Uterus (tissue), 4 donors: ENCODE measurements at places on chromosomes 3 and 15. TPM values are rescaled to one million over a fixed set of nuclear protein-coding genes. Genes with fewer than 3 reads are reported as not detected.

- DNase-seq: peak; percentile 39
Measured at GRCh38 chr15:94119298-94119811, 112.0 kb upstream of the MCTP2 start.

- DNase-seq: no peak
Measured at GRCh38 chr15:95405447-95405846, 925.1 kb upstream of the NR2F2 start.

DNA sequence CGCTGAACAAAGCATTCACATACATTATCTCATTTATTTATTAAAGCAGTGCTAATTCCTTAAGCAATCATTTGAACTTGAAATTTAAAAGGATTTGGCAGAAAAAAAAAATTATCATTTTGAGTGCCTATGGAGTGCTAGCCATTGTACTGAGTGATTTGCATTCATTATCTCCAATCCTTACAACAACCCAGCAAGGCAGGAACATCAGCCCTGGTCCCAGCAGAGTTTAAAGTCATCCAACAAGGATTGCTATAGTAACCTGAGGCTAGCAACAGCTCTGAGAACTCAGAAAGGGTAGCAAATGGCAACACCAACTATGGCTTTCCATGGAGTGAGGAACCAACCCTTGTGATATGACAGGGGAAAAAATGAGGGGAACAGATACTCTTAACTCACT, 237.6 kb upstream of the SETMAR start:
- no peak for DNase-seq

DNA sequence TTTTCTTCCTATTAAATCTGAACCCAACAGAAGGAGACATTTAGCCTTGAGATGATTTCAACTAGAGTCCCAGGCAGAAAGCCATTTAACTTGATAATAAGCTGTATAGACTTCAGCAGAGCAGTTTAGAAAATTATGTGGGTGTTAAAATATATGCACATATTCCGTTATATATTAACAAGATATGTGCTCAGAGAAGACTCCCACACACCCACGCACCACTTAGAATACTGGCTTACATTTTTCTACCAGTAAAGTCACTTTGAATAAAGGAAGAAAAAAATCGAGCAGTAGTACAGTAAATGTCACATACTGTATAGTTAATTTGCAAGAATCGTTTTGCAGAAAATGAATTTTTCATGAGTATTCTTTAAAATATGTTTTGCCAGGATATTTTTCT, 599.3 kb downstream of the FGF12 start:
- no peak for DNase-seq

DNA sequence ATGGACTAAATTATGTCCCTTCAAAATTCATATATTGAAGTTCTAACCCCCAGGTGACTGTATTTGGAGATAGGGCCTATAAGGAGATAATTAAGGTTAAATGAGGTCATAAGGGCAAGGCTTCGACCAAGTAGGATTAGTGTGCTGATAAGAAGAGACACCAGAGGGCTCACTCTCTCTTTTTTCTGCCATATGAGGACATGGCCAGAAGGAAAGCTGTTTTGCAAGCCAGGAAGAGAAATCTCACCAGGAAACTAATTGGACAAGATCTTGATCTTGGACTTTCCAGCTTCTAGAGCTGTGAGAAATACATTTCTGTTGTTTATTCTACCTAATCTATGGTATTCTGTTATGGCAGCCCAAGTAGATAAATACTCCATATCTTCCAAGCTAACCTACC, 503.6 kb upstream of the NAALADL2 start:
- no peak for DNase-seq

DNA sequence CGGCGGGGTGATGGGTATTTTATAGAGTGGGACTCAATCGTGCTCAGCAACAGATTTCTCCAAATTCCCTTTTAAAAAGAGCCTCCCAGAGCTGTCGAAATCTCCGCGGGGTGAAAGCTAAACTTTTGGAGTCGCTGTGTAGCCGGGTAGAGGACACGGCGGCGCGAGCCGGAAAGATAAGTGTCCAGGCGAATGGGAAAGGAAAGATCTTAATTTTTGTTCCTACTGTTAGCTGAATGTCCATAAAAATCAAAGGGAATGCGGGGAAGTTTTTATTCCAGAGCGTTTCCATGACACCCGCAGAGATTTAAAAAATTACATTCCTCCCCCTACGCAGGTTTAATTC, 9.1 kb downstream of the EOMES start:
- no peak for DNase-seq

GRCh38 chr15:99238849-99239248, 10.5 kb downstream of the TTC23 start:
- DNase-seq: no peak

DNA sequence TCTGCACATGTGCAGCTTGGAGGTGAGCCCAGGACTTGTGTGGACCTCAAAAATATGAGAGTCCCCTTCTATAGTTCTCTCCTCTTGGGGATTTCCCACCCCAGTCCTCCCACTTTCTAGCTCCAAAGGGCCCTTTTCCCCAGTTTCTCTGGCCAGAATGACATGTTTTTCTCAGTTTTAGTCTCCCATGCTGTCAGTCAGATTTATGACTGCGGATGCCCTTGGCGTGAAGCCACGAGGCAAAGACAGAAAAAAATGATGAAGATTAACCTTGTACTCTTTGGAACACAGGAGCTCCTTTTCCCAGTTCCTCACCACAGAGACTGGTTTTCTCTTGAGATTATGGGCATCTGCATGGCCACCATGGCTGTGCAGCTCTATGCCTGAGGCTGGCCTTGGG, 72.0 kb upstream of the TTBK2 start:
- no peak for DNase-seq

- no peak for DNase-seq
Measured at GRCh38 chr3:24963762-24964625, 464.1 kb upstream of the RARB start.

DNA sequence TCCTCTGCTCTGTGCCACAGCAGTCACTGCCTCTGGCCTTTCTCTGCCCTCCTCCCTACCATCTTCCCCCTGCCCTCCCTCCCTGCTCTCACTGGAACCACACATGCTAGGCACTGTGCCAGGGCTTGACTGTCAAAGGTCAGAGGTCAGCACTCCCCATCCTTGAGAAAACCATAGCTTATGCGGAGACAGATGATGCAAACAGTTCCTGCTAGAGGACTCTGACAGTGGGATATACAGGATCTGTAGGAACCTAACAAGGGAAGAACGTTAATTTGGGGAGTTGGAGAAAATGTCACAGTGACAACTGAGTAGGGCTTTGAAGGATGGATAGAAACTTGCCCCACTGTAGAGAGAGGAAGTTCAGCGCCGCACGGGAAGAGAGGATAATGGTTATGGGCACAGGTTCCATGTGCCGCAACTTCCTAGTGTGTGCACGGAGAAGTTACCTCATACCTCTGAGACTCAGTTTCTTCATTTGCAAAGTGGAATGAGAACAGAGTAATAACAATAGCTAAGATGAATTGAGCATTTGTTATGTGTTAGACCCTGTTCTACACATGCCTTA, 29.3 kb upstream of the XYLB start:
- DNase-seq: no peak

DNA sequence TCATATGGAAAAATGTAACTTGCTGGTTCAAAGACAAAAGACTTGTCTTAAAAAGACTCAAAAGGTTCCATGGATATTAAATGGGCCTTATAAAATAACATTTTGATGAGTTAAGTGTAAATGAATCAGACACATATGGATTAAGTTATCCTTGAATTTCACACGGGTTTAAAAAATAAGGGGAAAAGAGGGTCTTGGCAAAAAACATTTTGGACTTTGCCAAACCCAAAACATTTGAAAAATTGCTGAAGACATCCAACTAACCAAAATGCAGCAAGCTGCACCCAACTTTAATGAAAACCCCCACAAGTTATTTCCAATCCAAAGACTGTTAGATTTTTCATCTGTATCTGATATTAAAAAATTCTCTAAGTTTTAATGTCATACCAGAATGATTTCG, 200.7 kb downstream of the MEIS2 start:
- no peak for DNase-seq

DNA sequence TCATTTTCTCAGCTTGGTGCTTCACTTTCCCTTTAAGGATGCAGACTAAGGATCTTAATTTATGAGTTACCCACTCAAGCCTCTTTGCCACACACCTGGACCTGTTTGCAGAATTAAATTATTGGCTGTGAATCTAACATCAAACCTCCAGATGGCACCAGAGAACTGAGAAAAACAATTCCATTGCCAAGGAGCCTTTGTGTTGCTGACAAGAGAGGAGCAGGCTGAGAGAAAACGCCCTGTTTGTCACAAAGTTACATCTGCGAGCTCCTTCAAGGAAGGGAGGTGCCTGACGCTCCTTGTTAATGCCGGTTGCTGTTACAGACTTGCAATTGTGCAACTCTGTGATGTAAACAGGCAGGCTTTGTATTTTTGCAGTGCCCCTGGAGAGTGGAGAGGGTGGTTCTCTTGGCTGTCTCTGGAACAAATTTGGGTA, 36.3 kb upstream of the TMC3 start:
- peak; percentile 40 for DNase-seq

DNA sequence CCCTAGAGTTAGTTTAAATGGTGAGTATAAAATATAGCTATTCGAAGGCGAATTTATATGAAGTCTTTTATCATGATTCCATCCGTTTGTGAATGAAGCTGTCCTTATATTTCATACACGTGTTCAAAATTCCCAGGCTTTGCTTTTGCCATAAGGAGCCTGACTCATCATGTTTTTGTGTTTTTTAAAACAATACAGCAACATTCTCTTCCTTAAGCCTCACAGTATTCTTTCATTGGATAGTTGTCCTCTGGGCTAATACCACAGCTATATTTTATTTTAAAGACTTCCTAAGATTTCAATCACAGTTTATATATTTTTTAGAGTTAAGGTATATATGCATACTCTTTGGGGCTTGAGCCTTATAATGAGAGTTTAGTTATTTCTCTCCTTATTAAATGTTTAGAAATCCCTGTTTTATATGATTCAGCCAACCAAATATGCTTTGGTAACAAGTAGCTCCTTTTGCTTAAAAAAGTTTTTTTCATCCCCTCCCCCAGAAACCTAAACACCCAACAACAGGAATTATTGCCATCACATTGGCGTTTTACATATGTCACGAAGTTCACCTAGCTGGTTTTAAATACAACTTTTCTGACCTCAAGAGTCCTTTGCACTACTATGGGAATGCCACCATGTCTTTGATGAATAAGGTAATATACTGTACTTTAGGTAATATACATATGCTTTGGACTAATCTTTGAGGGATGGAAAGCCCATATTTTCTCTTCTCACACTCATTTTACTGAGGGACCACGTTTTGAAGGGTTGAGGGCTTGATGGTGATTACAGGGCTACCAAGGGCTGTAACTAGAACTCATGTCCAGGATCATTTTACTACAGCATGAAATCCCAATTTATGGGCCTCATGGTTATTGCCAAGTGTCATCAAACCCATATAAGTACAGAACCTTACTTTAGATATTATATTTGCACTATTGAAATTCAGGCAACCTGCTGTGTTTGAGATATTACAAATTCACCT, 28.5 kb downstream of the ST3GAL6 start:
- DNase-seq: no peak

- no peak for DNase-seq
Measured at GRCh38 chr3:170162052-170162451, 19.5 kb downstream of the PHC3 start.

- DNase-seq: no peak
Measured at GRCh38 chr3:7779331-7779730, 722.3 kb upstream of the LMCD1 start.

- DNase-seq: no peak
Measured at GRCh38 chr3:118714800-118715199, 319.8 kb downstream of the IGSF11 start.

GRCh38 chr3:175020101-175020500, 161.0 kb downstream of the NAALADL2 start:
- DNase-seq: no peak

GRCh38 chr3:194779729-194780224, 94.1 kb downstream of the FAM43A start:
- DNase-seq: no peak

GRCh38 chr3:141081141-141081795, 30.1 kb downstream of the SPSB4 start:
- DNase-seq: no peak

- no peak for DNase-seq
Measured at GRCh38 chr3:31103181-31103580, 208.7 kb upstream of the GADL1 start.

GRCh38 chr3:183515968-183516851, 39.3 kb downstream of the KLHL6 start:
- DNase-seq: no peak

GRCh38 chr15:36430726-36431265, 148.6 kb upstream of the CDIN1 start:
- DNase-seq: no peak

DNA sequence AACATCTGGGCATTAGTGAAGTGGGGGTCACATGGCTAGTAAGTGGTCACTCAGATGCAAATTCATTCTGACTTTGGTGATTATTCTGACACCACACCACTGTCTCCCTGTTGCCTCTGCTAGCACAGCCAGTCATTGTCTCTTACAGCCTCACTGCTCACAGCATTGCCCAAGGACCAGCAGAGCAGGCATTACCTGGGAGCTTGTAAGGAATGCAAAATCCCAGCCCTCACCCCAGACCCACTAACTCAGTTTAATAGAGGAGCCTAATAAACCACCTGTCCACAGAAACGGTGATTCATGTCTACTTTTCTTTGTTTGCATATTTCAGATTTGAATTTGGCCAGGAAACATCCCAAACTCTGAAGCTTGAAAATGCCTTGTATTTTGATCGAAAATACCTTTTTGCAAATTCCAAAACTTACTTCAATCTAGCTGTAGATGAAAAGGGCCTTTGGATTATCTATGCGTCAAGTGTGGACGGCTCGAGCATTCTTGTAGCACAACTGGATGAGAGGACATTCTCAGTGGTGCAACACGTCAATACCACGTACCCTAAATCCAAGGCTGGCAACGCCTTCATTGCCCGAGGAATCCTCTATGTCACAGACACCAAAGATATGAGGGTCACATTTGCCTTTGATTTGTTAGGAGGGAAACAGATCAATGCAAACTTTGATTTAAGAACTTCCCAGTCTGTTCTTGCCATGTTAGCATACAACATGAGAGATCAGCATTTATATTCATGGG, 62.7 kb downstream of the GLDN start:
- no peak for DNase-seq

- DNase-seq: no peak
Measured at GRCh38 chr3:8945890-8946600, 17.2 kb downstream of the RAD18 start.

Gene STAB1
- total RNA-seq: 57.1 TPM

Gene MYH15
- 0.62 TPM for total RNA-seq

Gene PCOLCE2
- 27.4 TPM for total RNA-seq

Gene SHC4
- total RNA-seq: not detected

Gene RASL12
- total RNA-seq: 85.3 TPM

Gene SPATA12
- total RNA-seq: 2.9 TPM

Gene KIF7
- total RNA-seq: 17.3 TPM

Gene TAGLN3
- 0.48 TPM for total RNA-seq

Gene CCDC14
- total RNA-seq: 53.3 TPM
